ENCODE measurements at places on chromosomes 7 and 10. TPM values are rescaled to one million over a fixed set of nuclear protein-coding genes. Genes with fewer than 3 reads are reported as not detected.

The SOSTDC1 gene
- total RNA-seq, result 5.9 TPM

The TAS2R5 gene
- total RNA-seq, result 0.59 TPM

The FAM25C gene
- not detected for total RNA-seq

The GNGT1 gene
- not detected for total RNA-seq

The SSBP1 gene
- total RNA-seq, result 119 TPM

The MEOX2 gene
- 11.1 TPM for total RNA-seq

The SYNPO2L gene
- 230 TPM for total RNA-seq

The TWNK gene
- total RNA-seq, result 7.1 TPM

The PTPRZ1 gene
- total RNA-seq, result 2.6 TPM

DNA sequence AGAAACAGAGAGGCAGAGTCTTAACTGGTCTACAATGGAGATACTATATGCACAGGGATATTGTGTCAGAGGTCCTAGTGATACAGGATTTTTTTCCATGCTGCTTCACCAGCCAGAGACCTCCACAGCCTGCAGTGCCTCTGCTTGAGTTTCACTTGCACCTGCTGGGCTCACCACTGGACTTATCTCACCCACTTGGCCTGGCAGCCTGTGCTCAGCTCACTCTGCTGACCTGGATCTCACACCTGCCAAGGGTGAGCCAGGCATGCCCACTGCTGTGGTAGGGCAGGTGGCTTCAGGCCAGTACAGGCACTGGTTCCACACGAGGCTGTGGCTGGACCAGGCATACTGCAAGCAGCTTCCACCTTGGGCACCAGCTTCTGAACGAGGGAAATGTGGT is 36.6 kb downstream of the PNLIPRP3 start:
- H3K4me1 ChIP-seq, result no peaks in the 10 kb centered on the region
- no peak overlapping the region for H3K4me3 ChIP-seq
- no peak for DNase-seq
- no peaks in the 10 kb centered on the region for H3K36me3 ChIP-seq

GRCh38 chr10:48284002-48284546 is 9.6 kb upstream of the FRMPD2 start:
- DNase-seq, result no peak
- H3K4me3 ChIP-seq, result no peak overlapping the region
- no peaks in the 10 kb centered on the region for H3K4me1 ChIP-seq
- no peaks in the 10 kb centered on the region for H3K27me3 ChIP-seq

DNA sequence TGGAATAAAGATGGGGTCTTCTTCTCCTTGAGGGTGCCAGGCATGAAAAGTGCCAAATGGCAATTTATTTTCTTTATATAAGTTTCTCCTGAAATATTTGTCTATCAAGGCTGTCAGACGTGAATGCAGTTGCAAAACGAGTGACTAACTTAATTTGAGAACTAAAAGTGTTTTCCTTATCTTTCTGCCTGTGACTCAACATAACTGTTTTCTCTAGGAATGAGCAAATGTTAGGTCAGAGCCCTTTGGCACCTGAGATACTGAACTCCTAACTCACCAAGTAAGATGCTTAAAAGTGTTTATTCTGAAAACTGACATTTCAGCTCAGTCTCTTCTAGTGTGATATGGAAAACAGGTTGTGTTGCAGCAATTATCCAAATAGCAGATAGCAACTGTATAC is 197.0 kb downstream of the STK31 start:
- no peaks in the 10 kb centered on the region for H3K36me3 ChIP-seq
- no peak overlapping the region for H3K27ac ChIP-seq
- DNase-seq, result no peak

DNA sequence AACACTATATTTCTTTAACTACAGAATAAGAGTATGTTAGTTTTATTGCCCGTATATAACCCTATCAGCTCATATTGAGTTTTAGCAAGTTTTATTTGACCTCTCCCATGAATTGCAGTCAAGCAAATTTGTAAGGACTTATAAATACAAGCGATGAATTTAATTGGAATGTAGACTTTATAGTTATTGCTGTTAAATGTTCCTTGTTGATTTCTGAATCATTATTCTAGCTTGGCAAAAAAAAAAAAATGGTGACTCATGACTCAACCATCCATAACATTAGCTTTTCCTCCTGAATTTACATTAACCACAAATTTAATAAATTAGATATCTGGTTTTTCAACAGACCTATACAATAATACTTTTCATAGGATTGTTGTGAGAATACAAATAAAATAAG is 334.0 kb upstream of the LRRTM3 start:
- no peaks in the 10 kb centered on the region for H3K36me3 ChIP-seq
- H3K4me1 ChIP-seq, result no peaks in the 10 kb centered on the region
- H3K27ac ChIP-seq, result no peak overlapping the region
- DNase-seq, result no peak
- no peaks in the 10 kb centered on the region for H3K27me3 ChIP-seq
- no peak overlapping the region for H3K4me3 ChIP-seq

DNA sequence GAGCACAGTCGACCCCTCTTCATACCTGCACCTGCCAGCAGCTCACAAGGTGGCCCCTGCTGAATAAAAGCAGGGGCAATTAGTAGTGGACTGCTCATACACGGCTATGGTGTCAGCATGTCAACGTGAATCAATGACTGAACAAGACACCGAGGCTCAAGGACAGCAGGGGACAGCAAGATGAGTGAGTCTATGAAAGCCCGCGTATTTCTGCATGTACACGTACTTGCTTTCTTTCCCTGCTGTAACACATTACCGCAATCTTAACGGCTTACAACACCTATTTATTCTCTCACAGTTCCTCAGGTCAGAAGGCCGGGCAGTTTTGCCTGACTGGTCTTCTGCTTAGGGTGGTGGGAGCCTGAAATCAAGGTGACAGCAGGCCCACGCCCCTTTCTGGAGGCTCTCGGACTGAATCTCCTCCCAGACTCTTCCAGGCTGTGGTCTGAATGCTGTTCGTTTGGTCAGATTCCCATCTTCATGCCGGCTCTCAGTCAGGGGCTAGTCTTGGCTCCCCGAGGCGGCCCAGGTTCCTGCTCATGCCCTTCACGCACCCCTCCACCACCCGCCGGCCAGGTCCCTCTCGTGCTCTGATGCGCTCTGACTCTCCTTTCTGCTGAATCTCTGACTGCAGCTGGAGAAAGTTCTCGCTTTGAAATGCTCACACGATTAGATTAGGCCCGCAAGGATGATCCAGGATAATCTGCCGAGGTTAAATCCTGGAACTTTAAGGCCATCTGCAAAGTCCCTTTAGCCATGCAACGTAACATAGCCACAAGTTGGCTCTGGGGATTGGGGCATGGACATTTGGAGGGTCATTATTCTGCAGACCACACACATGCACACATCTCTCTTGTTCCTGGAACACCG is 7.8 kb upstream of the PPP2R2D start:
- no peaks in the 10 kb centered on the region for H3K27me3 ChIP-seq
- DNase-seq, result no peak
- no peak overlapping the region for H3K4me3 ChIP-seq
- H3K4me1 ChIP-seq, result no peaks in the 10 kb centered on the region
- no peaks in the 10 kb centered on the region for H3K36me3 ChIP-seq
- H3K27ac ChIP-seq, result no peak overlapping the region

GRCh38 chr10:90133606-90134005 is 432.2 kb downstream of the KIF20B start:
- no peak overlapping the region for H3K27ac ChIP-seq
- H3K36me3 ChIP-seq, result no peaks in the 10 kb centered on the region
- no peak overlapping the region for H3K4me3 ChIP-seq
- no peaks in the 10 kb centered on the region for H3K4me1 ChIP-seq
- no peaks in the 10 kb centered on the region for H3K27me3 ChIP-seq

DNA sequence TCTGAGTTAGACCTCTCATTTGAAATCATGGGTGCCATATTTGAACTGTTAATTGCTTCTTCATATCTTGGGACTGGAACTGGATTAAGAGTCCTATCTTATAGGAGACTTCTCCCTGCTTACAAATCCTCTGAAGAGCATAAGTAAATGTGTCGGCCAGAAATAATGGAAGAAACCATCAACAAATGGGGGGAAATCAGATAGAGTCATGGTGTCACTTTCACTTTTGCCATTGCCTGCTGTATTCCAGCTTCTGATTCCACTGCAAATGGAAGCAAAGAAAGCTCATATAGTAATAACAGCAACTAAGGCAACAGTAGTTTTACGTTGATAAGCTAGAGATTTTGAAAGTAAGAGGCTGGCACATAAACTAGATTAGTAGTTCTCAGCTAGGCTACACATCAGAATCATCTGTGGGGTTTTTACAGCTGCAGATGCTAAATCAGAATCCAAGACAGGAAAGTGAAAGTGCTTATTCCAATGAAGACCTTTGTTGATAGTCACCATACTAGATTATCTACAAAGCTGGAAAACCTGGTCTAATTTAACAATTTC is 12.3 kb upstream of the CRPPA start:
- no peak for DNase-seq
- H3K4me1 ChIP-seq, result no peaks in the 10 kb centered on the region
- no peaks in the 10 kb centered on the region for H3K36me3 ChIP-seq
- H3K4me3 ChIP-seq, result no peak overlapping the region
- H3K27ac ChIP-seq, result no peak overlapping the region

DNA sequence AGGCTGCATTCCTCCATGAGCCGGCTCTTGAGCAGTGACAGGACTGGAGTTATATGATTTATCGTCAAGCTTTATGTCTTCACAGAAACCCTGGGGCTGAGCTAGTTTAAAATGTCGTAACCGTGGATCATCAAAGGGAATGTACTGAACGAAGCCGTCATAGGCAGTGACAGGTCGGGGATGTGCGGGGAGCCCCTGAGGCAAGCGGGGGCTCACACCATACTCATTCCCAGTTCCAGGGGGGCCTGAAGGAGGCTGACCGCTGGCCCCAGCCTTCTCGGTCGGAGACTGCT is 30.7 kb downstream of the JCAD start:
- peaks cover 50% of the 10 kb centered on the region for H3K4me1 ChIP-seq
- DNase-seq, result no peak
- peaks cover 32% of the 10 kb centered on the region for H3K36me3 ChIP-seq
- no peaks in the 10 kb centered on the region for H3K27me3 ChIP-seq
- H3K27ac ChIP-seq, result peak overlapping the region; percentile 15

GRCh38 chr7:824664-825063 is 7.6 kb upstream of the SUN1 start:
- peak overlapping the region; percentile 4 for H3K4me3 ChIP-seq
- no peaks in the 10 kb centered on the region for H3K27me3 ChIP-seq
- peak overlapping the region; percentile 61 for H3K27ac ChIP-seq
- no peaks in the 10 kb centered on the region for H3K36me3 ChIP-seq
- H3K4me1 ChIP-seq, result peaks cover 89% of the 10 kb centered on the region

DNA sequence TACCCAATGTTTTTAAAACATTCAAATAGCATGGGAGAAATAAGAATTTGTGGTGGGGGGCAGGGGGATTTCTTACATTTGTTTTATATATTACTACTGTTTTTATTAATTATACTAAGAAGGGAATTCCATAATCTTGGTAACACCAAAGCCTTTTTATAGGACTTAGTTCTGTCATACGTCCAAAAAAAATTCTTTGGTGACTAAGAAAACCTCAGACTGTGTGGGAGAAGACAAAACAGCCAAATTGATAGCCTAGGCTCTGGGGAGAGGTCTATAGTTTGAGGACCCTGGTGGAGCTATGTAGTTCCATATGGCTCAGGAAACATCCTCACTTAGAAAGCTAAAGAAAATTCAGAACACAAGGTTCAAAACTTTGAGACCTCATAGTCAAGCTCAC is 23.4 kb downstream of the ACSM6 start:
- H3K4me3 ChIP-seq, result no peak overlapping the region
- no peaks in the 10 kb centered on the region for H3K36me3 ChIP-seq
- H3K4me1 ChIP-seq, result no peaks in the 10 kb centered on the region
- H3K27me3 ChIP-seq, result no peaks in the 10 kb centered on the region
- DNase-seq, result no peak

DNA sequence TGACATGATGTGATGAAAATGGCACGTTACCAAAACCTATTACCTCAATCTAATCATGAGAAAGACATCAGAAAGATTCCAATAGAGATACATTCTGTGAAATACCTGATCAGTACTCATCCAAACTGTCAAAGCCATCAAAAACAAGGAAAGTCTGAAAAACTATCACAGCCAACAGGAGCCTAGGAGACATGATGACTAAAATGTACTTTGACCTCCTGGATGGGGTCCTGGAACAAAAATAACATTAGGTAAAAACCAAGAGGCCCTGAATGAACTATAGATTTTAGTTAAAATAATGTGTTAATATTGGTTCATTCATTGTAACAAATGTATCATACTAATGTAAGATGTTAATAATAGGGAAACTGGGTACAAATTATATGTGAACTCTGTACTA is 113.9 kb upstream of the LRGUK start:
- H3K4me3 ChIP-seq, result no peak overlapping the region
- H3K36me3 ChIP-seq, result no peaks in the 10 kb centered on the region
- no peak for DNase-seq
- H3K4me1 ChIP-seq, result no peaks in the 10 kb centered on the region
- no peak overlapping the region for H3K27ac ChIP-seq
- no peaks in the 10 kb centered on the region for H3K27me3 ChIP-seq

GRCh38 chr7:22728401-22729029 is 1.5 kb downstream of the IL6 start:
- H3K36me3 ChIP-seq, result no peaks in the 10 kb centered on the region
- H3K27ac ChIP-seq, result no peak overlapping the region
- H3K27me3 ChIP-seq, result no peaks in the 10 kb centered on the region
- H3K4me1 ChIP-seq, result peaks cover 35% of the 10 kb centered on the region
- DNase-seq, result no peak

DNA sequence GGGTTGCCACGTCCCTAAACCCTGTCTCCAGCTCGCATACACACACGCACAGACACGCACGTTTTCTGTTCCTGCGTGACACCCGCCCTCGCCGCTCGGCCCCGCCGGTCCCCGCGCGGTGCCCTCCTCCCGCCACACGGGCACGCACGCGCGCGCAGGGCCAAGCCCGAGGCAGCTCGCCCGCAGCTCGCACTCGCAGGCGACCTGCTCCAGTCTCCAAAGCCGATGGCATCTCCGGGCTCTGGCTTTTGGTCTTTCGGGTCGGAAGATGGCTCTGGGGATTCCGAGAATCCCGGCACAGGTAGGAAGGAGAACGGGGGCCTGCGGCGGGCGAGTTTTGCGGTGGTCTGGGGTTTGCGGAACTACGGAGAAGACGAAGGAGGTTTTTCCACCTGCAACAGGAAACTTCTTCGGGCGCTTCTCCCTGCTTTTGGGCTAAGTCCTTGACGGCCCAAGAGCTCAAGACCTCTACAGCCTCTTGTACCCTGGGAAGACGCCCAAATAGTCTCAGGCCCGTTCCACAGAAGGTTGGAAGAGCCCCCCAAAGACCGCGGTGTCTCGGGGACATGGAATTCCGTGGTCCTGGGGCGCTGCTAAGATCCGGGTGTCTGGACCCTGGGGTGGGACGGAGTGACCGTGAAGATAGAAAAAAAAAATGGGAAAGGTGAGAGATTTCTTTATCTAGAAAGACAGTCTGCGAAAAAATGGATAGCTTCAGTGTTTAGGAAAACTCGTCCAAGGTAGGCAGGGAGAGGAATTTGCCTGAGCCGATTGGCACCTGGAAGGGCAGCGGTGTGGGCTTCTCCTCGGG is at the start of gene GAD2:
Gene GAD2, plus strand, starts transcription at position 190 of the 811 bp plus-strand sequence. Its CDS starts 36 bp downstream, at position 226.
- no peaks in the 10 kb centered on the region for H3K36me3 ChIP-seq
- H3K4me1 ChIP-seq, result peaks cover 34% of the 10 kb centered on the region
- H3K4me3 ChIP-seq, result no peak within 1 kb of the TSS
- H3K27ac ChIP-seq, result no peak within 1 kb of the TSS

- H3K4me3 ChIP-seq, result no peak overlapping the region
- H3K27ac ChIP-seq, result peak overlapping the region; percentile 60
- peaks cover 45% of the 10 kb centered on the region for H3K36me3 ChIP-seq
- DNase-seq, result no peak
Observed at GRCh38 chr10:62093863-62094291, 174.8 kb downstream of the RTKN2 start.

GRCh38 chr10:132336919-132337407 is 5.0 kb downstream of the LRRC27 start:
- peak overlapping the region; percentile 34 for H3K4me3 ChIP-seq
- no peak for DNase-seq
- no peaks in the 10 kb centered on the region for H3K27me3 ChIP-seq
- no peaks in the 10 kb centered on the region for H3K4me1 ChIP-seq

Data from right atrium auricular region (tissue), 2 donors.